ENCODE measurements at places on chromosomes 1 and 21. TPM values are rescaled to one million over a fixed set of nuclear protein-coding genes. Genes with fewer than 3 reads are reported as not detected.

Gene BTBD8
- 1.5 TPM for total RNA-seq

Gene RGS16
- 10.2 TPM for total RNA-seq

Gene CDCA8
- total RNA-seq, result 64.9 TPM

Gene TLCD4
- total RNA-seq, result 0.02 TPM

Gene CELA3B
- total RNA-seq, result not detected

Gene KIRREL1
- not detected for total RNA-seq

Gene HAO2
- not detected for total RNA-seq

Gene VPS72
- total RNA-seq, result 78.2 TPM

Gene SLC35F3
- 4.0 TPM for total RNA-seq

Gene CEPT1
- total RNA-seq, result 34.9 TPM

Gene LCE2B
- not detected for total RNA-seq

Gene OR2AK2
- total RNA-seq, result not detected

Gene ZNF683
- not detected for total RNA-seq

Gene NHLH1
- 0.68 TPM for total RNA-seq

Gene RPS8
- total RNA-seq, result 2,139 TPM

Gene CLEC20A
- total RNA-seq, result not detected

Gene C4BPA
- not detected for total RNA-seq

Gene TSTD1
- total RNA-seq, result 52.1 TPM

Gene HSD11B1
- total RNA-seq, result 0.36 TPM

Gene ERG
- not detected for total RNA-seq

Gene GJA9
- total RNA-seq, result not detected

Gene MOV10
- total RNA-seq, result 78.4 TPM

Gene GPR25
- total RNA-seq, result not detected

Gene ADGRB2
- 0.32 TPM for total RNA-seq

Gene UBE2J2
- total RNA-seq, result 80.4 TPM

Gene PEAR1
- 0.09 TPM for total RNA-seq

Gene PKP1
- not detected for total RNA-seq

Gene LRP8
- 57.9 TPM for total RNA-seq

Gene GJB3
- not detected for total RNA-seq

Gene USP33
- 47.6 TPM for total RNA-seq

Gene VHLL
- 0.30 TPM for total RNA-seq

Gene NUP210L
- total RNA-seq, result 0.09 TPM

Gene TRAF5
- total RNA-seq, result 60.6 TPM

Gene E2F2
- 87.7 TPM for total RNA-seq

Gene COL8A2
- total RNA-seq, result not detected

Gene KRTAP7-1
- total RNA-seq, result not detected

Gene UBL4B
- not detected for total RNA-seq

Gene UTP25
- total RNA-seq, result 10.7 TPM

Gene NPR1
- total RNA-seq, result not detected

Gene TMPRSS15
- total RNA-seq, result not detected

Gene KCNH1
- not detected for total RNA-seq

Gene LIPI
- not detected for total RNA-seq

Gene AK5
- total RNA-seq, result 0.61 TPM

Gene BMP8B
- 0.52 TPM for total RNA-seq

Gene TP73
- total RNA-seq, result 2.7 TPM

Gene RGS1
- total RNA-seq, result 8.6 TPM

Gene RPTN
- total RNA-seq, result not detected

Gene FMO2
- not detected for total RNA-seq

Gene EVA1C
- total RNA-seq, result 3.2 TPM

Gene GPR153
- 0.57 TPM for total RNA-seq

Gene JMJD4
- total RNA-seq, result 25.0 TPM

Gene C1orf56
- 1.0 TPM for total RNA-seq

Gene PLEKHA6
- total RNA-seq, result 0.23 TPM
